ENCODE measurements at places on chromosomes 2 and 18.

DNA sequence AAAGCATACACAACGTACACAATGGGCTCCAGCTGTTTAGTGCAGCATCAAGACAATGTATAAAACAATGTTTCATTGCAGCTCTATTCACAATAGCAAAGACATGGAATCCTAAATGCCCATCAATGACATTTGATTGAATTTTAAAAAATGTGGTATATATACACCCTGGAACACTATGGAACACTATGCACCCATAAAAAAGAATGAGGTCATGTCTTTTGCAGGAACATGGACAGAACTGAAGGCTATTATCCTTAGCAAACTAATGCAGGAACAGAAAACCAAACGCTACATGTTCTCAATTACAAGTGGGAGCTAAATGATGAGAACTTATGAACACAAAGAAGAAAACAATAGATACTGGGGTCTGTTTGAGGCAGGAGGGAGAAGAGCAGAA lies 315.5 kb downstream of the AGPS start:
- DNase-seq = no peak

GRCh38 chr2:46347648-46348280 lies 50.6 kb downstream of the EPAS1 start:
- no peak for DNase-seq

GRCh38 chr2:144152817-144153271 lies 367.1 kb downstream of the ZEB2 start:
- no peak for DNase-seq

DNA sequence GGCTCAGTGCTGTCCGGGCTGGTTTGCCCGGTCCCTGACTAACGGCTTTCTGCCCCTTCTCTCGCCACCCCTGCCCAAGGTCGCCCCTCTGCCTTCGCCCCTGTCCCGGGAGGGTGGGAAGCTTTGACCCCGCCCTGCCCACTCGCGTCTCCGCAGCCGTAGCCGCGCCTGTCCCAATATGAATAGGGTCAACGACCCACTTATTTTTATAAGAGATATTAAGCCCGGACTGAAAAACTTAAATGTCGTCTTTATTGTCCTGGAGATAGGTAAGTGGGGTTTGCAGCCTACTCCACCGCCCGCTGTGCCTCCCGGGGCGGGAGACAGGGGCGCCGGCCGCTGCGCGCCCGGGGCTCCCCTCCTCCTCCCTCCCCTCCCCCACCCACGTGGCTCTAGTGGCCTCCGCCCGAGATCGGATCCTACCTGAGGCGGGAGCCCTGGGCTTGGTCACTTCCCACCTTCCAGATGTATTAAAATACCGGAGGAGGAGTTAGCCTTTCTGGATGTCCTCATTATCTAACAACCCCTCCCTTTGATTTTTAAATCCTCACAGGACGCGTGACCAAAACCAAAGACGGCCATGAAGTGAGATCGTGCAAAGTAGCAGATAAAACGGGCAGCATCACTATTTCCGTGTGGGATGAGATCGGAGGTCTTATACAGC lies 633 bp downstream of the NABP1 start:
- DNase-seq = no peak

GRCh38 chr18:41324934-41325333 lies 630.1 kb upstream of the PIK3C3 start:
- no peak for DNase-seq

- no peak for DNase-seq
Observed at GRCh38 chr2:12083713-12084419, 337.4 kb downstream of the LPIN1 start.

DNA sequence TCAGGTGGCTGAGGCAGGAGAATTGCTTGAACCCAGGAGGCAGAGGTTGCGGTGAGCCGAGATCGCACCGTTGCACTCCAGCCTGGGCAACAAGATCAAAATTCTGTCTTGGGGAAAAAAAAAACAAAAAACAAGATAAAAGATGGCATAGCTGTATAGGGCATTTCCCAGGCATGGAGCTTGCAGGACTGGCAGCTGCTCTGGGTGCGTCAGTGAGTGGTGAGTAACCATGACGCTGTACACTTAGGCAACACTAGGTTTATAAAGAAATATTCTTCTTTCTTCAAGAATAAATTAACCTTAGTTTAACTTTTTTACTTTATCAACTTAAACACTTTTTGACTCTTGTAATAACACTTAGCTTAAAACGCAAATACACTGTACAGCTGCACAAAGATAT lies 15.4 kb downstream of the TGOLN2 start:
- peak; percentile 68 for DNase-seq

- DNase-seq = no peak
Observed at GRCh38 chr2:20479835-20480234, 33.0 kb downstream of the RHOB start.

- DNase-seq = peak; percentile 23
Observed at GRCh38 chr2:131413148-131413747, 49.3 kb upstream of the RAB6D start.

GRCh38 chr2:229679393-229680125 lies 34.8 kb downstream of the DNER start:
- no peak for DNase-seq

Measured in stromal cell of bone marrow (primary cell).